ENCODE measurements at places on chromosomes 6 and 20.

DNA sequence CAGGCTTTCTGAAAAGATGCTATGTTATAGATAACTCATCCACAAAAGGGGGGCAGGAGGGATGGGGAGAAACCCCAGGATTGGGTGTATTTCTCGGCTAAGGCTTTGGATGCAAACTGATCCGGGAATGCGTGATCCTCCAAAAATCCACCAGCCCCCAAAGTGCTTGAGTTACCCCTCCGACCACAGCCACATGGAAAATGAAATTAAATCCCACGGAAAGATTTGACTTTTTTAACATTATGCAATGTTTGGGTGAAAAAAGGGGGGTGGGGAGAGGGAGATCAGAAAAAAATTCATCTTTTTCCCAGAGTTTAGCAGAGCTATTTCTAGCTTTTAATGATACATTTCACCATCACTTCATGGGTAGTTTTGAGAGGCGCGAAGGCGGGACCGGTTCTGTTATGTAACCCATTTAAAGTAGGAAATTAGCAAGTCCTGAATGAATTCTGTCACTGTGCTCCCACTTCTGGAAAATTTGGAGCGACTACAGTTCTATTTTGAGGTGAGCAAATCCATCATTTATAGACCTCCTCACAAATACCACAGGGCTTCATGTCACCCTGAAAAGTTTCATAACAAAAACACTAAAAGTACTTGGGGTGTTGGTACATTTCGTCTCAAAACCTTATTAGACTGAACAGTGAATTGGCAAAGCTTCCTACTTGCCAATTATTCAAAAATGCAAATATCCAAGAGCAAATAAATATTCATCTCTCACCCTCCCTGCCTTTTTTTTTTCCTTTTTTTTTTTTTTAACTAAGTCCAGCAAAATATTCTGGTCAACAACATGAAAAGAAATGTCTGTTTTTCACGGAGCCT lies 51.9 kb upstream of the NFATC2 start:
- no peak for DNase-seq

DNA sequence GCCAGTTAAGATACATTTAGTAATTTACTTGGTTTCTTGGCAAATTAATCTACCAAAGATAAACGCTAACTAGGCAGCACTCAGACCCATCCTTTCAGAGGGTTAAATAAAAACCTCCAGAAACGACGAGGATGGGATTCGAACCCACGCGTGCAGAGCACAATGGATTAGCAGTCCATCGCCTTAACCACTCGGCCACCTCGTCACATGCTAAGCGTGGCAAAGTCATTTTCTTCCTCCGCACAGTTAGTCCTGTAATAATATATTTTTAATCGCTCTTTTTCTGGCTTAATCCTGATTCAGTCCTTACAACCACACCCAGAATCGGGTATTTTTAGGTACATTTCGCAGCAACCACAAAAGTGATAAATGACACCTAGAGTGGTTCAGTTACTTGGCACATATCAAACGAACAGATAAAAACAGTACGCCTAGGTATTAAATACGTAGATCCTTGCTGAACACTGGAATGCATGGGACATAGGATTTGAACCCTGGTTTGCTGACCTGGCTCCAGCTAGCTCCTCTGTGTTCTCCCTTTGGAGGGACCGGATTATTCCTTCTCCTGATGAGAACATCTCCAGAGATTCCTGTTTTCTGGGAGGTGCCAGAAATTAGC lies 71.6 kb downstream of the GPX5 start:
- no peak for DNase-seq

GRCh38 chr20:50427719-50428083 lies 82.5 kb upstream of the PTPN1 start:
- DNase-seq: no peak

DNA sequence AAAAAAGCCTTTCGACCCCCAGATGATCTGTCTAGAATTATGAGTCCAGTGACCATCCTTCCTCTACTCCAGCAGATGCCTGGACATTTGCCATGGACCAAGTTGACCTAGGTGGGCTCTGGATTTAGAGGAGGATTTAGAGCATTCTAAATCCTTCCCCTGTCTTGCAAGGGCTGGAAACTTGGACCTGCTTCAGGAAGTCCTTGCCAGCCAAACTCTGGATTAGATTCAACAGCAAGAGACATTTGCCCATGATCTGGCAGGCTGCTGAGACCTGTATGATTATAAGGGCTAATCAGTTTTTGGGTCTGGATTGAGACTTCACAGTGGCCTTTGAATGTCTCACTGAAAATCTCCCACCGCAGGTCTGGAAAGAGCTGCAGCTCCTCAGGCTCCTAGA lies 13.1 kb upstream of the HDGFL1 start:
- DNase-seq: no peak

GRCh38 chr6:1111361-1111760 lies 200.5 kb upstream of the FOXQ1 start:
- DNase-seq: no peak

DNA sequence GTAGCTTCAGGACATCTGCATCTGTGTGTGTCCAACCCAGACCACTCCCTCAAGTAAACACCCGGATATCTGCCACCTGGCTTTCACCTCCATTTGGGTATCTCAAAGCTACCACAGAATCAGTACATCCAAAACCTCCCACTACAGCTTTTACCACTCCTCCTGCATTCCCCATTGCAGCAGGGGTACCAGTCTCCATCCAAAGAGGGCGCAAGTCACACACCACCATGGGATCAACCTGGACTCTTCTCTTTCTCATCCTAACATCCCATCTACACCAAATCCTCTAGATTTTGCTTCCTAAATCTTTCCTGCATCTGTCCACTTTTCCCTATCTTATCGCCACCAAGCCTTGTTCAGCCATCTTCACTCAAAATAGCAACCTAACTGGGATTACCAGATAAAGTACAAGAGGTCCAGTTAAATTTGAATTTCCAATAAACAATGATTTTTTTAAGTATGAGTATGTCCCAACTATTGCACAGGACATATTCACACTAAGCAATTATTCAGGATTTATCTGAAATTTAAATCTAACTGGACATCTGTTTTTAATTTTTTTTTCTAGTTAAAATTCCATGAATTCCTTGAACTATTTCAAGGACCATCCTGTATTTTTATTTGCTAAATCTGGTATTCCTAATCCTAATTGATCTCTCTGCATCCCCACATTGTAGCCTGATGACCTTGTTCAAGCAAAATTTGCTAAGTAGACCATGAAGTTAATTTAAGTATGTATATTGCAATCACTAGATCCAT lies 164.3 kb upstream of the MLN start:
- DNase-seq: no peak

- DNase-seq: no peak
Measured at GRCh38 chr6:37138856-37139229, 31.1 kb upstream of the PIM1 start.

GRCh38 chr20:63022501-63022900 lies 15.7 kb upstream of the BHLHE23 start:
- no peak for DNase-seq

DNA sequence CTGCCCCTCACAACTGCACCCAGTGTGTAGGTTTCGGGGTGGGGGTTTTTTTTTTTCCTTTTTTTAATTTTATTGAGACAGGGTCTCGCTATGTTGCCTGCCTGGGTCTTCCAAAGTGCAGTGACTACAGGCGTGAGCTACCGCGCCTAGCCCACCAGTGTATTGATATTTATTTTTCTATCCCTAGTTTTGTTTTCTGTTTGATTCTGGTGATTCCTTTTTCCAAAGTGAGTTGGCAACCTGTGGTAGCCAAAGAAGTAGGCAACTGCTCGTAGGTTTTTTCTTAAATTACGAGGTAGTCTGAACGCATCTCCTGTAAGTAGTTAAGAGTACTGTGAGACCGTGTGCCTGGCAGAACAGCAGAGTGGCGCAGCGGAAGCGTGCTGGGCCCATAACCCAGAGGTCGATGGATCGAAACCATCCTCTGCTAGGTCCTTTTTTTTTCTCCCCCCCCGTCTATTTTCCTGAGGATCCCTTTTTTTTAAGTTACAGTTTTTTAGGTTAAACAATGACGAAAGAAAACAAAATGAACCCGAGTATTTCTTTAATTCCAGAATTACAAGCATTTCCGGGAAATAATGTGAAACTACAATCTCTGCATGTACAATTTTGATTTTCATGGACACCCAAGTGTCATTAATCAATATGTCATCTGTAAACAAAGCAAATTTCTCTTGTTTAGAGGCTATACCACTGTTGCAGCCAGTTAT lies 78.7 kb upstream of the BTN3A2 start:
- DNase-seq: peak; percentile 74

DNA sequence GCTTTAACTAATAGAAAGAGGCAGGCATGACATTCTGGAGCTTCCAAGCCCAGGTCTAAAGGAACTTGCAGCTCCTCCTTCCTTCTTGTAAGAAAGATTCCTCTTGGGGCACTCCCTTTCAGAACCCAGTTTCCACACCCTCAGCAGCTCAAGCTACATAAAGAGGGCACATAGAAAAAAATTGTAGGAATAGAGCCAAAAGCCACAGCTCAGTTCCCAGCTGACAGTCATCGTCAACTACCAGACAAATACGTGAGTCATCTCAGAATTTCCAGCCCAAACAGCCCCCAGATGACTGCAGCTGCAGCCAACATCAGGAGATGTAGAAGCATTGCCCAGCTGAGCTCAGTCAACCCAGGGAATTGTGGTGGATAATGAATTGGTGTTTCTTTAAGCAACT lies 349.8 kb upstream of the ARID1B start:
- no peak for DNase-seq

- DNase-seq: no peak
Measured at GRCh38 chr6:131950767-131951575, at the start of gene CCN2. Gene CCN2, minus strand, starts transcription at chr6:131951372. Its CDS starts 200 bp downstream, at chr6:131951172.

DNA sequence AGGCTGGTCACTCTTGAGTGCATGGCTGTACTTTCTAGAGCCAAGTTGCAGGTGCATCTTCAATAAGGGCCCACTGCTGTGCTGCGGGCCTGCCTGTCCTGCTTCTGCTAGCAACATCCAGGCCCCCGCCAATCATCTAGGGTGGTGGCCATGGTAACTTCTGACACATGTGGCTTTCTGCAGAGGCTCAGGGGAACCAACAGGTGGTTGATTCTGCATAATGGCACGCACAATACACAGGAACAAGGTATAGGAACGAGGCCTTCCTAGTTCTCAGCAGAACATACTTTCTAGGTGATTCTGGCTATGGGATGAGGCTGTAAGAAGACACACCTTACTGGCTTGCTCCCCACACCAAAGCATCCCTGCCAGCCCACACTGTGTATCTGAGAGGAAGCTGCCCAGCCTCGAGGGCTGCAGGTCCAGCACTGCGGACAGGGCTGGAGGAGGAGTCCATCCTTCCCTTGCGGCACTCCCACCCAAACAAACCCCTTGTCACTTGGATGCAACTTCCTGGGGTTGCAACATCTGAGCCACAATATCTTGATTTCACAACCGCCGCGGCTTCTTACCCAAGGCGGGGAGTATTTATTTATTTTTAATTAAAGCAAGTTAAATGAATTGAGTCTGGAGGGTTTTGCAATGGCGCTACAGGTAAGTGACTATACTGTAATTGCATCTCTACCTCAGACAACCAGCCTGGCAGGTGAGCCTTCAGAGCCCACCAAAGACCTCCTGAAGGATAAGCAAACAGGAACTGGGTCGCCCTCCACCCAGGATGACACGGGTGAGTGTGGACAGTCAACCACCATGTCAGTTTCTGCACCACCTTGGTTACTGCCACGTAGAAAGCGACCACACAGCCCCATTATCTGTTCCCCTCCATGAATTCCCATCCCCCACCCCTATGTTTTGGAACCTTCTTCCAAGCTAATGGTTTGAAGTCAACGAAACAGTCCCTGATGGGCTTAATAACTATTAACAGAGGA lies 49.6 kb downstream of the SULF2 start:
- no peak for DNase-seq

DNA sequence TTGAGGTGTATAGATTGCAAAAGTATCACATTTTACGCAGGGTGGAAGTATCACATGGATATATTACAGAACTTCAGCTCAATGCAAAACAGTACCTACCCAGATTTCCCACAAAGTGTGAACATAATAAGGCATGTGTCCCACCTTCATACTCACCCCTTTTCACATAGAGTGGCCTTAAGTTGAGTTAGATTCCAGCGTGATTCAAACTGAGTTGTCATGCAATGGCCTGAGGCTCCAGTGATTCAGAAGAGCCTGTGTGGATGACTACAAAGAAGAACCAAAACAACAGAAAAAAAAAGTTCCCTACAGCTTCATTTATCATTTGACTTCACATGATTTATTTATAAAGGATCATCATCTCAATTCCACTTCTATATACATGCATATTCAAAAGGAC lies 309.7 kb downstream of the SLC35F1 start:
- no peak for DNase-seq

DNA sequence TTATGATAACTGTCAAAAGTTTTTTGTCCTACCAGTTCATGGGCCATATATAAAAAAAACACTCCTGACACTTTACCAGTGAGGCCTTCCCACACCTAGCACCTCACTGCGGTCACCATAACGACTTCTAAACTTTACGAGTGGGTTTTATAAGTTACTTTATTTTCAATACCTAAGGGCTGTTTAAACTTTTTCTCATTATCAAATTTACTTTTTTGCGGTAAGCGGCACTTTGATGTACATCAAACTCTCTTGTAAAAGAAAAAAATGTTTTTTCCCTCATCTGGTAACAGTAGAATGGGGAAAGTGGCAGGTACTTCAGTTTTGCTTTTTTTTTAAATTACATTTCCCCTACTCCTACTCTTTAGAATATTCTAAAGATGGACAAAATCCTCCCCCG lies 36.2 kb downstream of the FYN start:
- DNase-seq: no peak

All from activated naive CD4-positive, alpha-beta T cell treated with Interleukin-2 at 50 U/mL for 16 hours (primary cell).